Right renal cortex interstitium (tissue), 3 donors: ENCODE measurements at places on chromosomes 4 and X.

GRCh38 chr4:127965803-127966175 is 583 bp downstream of the ABHD18 start:
- DNase-seq = peak; percentile 34

GRCh38 chrX:153573984-153574383 is 25.0 kb downstream of the CCNQ start:
- no peak for DNase-seq

GRCh38 chr4:34790131-34790530 is 1454.2 kb downstream of the ARAP2 start:
- no peak for DNase-seq

GRCh38 chr4:184016759-184017668 is 111.9 kb downstream of the STOX2 start:
- DNase-seq = peak; percentile 46

DNA sequence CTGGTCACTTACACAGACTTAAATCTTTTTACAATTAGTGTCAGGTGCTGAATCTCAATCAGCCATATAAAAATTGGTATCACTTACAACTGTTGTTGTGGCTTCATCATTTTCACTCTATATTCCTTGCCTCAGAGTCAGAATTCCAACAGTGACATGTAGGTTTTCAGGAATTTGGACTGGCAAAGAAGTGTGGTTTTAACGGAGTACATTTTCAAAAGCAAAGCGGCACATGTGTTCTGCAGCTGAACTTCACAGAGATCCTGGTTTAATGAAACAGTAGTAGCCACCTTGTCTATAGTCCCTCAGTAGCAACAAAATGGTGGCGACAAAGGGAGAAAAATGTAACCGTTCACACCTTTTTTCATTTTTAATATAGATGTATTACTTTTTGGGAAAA is 486.6 kb downstream of the FAT4 start:
- no peak for DNase-seq
